ENCODE measurements at places on chromosomes 5 and 9.

DNA sequence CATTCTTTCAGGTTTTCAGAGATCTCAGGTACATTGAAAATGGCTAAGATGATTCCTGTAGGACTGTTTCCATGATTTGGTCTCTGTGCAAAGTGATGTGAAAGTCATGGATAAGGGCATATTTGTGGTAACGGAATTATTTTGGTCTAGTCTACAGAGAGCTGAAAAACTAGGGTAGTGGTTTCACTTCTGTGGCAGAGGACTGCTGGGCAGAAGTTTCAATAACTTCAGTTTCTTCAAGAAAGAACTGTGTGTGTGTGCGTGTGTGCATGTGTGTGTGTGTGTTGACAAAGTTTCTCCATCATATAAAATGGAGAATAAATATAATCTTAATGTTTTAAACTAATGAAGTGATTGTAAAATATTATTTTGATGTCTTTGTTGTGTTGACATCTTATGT is 4.3 kb downstream of the CNOT8 start:
- no peaks in the 10 kb centered on the region for H3K36me3 ChIP-seq
- peaks cover 56% of the 10 kb centered on the region for H3K4me1 ChIP-seq
- H3K4me3 ChIP-seq = no peak overlapping the region
- no peak for DNase-seq
- H3K27me3 ChIP-seq = no peaks in the 10 kb centered on the region

DNA sequence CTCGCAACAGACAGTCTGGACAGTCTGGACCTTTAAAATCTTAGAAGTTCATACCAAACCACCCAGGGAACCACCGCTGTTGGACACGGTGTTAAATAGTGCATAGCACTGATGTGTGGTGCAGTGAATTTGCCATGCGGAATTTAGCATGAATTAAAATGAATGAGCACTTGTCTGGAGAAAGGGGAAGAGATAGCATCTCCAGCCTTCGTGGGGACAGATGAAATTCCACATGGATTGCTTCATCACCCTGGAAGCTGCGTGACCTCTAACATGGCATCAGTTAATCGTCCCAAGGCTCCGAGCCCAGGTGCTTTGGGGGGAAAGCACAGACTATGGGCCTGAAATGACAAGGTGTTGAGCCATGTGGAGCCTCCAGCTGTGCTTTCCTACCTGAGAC is 91.4 kb downstream of the ADAMTS16 start:
- H3K27me3 ChIP-seq = no peaks in the 10 kb centered on the region
- H3K4me3 ChIP-seq = no peak overlapping the region
- H3K36me3 ChIP-seq = no peaks in the 10 kb centered on the region
- H3K27ac ChIP-seq = no peak overlapping the region
- no peaks in the 10 kb centered on the region for H3K4me1 ChIP-seq
- DNase-seq = no peak

DNA sequence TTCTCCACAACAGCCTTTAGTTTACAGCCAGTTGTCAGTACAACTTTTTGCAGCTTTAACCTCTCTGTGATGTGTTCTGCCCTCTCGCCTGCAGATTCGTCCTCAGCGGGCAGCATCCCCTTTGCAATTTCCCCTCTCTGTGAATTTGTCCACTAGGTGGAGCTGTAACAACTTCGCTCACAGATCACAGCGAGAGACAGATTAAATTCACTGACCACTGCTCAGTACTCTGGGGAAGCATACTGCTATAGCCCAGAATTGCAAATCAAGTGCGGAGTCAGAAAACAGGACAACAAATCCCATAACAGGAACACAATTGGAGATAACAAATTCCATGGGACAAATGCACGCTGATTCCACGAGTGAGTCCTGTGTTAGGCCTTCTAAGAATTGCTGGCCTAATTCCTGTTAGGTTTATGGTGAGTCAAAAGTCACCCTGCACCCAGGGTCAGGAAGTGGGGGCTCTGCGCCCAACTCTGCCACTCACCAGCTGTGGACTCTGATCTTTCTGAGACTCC is 2124.9 kb downstream of the MAT2B start:
- no peak overlapping the region for H3K27ac ChIP-seq
- DNase-seq = no peak

GRCh38 chr5:14003513-14003912 is 59.0 kb upstream of the DNAH5 start:
- H3K36me3 ChIP-seq = no peaks in the 10 kb centered on the region
- peaks cover 5% of the 10 kb centered on the region for H3K4me1 ChIP-seq
- H3K27ac ChIP-seq = no peak overlapping the region
- H3K27me3 ChIP-seq = no peaks in the 10 kb centered on the region
- no peak for DNase-seq
- no peak overlapping the region for H3K4me3 ChIP-seq

- no peak overlapping the region for H3K4me3 ChIP-seq
- peaks cover 20% of the 10 kb centered on the region for H3K27me3 ChIP-seq
- no peak for DNase-seq
- H3K36me3 ChIP-seq = no peaks in the 10 kb centered on the region
- no peaks in the 10 kb centered on the region for H3K4me1 ChIP-seq
Measured at GRCh38 chr5:170523142-170523551, 19.3 kb downstream of the KCNIP1 start.

DNA sequence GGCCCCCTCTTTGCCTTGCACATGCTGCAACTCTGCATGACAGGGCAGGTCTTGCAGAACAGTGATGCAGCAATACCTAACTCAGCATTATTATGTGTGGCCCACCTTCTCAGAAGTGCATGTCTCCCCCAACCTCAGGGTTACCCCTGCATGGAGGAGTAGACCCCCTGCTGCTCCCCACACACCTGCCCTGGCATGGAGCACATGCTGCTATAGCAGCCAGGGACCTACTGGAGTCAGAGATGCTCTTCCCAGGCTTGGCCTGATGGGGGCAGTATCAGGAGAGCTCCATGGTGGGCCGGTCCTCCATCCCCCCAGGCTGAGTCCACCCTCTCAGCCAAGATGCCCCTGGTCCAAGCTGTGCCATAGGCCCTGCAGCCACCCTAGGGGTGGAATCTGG is 13.2 kb upstream of the BOD1 start:
- no peak for DNase-seq
- H3K27me3 ChIP-seq = no peaks in the 10 kb centered on the region

DNA sequence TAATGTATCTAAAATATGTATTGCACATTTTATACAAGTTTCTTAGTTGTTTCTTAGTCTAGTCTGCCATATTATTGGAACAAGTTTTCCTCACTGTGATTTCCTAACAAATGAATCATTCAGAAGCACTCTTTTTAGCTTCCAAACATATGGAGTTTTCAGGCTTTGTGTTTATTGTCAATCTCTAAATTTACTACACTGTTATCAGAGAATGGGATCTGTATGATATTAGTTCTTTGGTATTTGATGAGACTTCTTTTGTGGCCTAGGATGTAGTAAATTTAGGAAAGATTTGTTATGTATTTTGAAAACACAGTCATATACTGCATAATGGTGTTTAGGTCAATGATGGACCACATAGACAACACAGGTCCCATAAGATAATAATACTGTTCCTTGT is 25.7 kb downstream of the SREK1IP1 start:
- H3K27ac ChIP-seq = no peak overlapping the region
- H3K4me3 ChIP-seq = no peak overlapping the region
- no peaks in the 10 kb centered on the region for H3K4me1 ChIP-seq
- DNase-seq = no peak
- H3K27me3 ChIP-seq = no peaks in the 10 kb centered on the region

DNA sequence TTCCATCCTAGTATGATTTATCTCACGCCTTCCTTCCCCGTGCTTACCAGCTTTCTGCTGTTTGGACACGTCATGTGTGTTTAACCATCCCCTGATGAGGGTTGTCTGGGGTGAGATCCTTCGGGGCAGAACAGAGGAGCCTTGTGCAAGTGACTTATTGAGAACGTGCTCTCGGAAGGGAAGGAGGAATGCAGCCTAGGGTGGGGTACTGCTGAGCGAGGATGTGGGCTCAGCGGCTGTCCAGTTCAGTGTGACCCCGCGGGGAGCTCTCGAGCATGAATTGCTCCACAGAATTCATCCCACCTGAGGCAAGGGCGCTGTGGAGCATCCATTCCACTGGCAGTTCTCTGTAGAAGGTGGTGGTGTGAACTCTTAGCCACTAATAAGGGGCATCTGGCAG is 4.0 kb downstream of the MYOZ3 start:
- no peak overlapping the region for H3K4me3 ChIP-seq
- H3K36me3 ChIP-seq = no peaks in the 10 kb centered on the region
- no peaks in the 10 kb centered on the region for H3K27me3 ChIP-seq
- DNase-seq = no peak
- H3K4me1 ChIP-seq = no peaks in the 10 kb centered on the region
- no peak overlapping the region for H3K27ac ChIP-seq

- DNase-seq = no peak
- H3K4me3 ChIP-seq = no peak overlapping the region
- H3K27me3 ChIP-seq = no peaks in the 10 kb centered on the region
- H3K36me3 ChIP-seq = peaks cover 19% of the 10 kb centered on the region
Measured at GRCh38 chr9:136527721-136528710, 17.8 kb downstream of the NOTCH1 start.

- no peaks in the 10 kb centered on the region for H3K27me3 ChIP-seq
- no peak for DNase-seq
- H3K27ac ChIP-seq = no peak overlapping the region
- H3K4me1 ChIP-seq = no peaks in the 10 kb centered on the region
- H3K4me3 ChIP-seq = no peak overlapping the region
Measured at GRCh38 chr5:73668486-73669111, 42.6 kb downstream of the ARHGEF28 start.

- H3K36me3 ChIP-seq = no peaks in the 10 kb centered on the region
- H3K4me3 ChIP-seq = no peak overlapping the region
- H3K27me3 ChIP-seq = no peaks in the 10 kb centered on the region
- no peak overlapping the region for H3K27ac ChIP-seq
Measured at GRCh38 chr9:107989544-107989943, 500.0 kb upstream of the KLF4 start.

DNA sequence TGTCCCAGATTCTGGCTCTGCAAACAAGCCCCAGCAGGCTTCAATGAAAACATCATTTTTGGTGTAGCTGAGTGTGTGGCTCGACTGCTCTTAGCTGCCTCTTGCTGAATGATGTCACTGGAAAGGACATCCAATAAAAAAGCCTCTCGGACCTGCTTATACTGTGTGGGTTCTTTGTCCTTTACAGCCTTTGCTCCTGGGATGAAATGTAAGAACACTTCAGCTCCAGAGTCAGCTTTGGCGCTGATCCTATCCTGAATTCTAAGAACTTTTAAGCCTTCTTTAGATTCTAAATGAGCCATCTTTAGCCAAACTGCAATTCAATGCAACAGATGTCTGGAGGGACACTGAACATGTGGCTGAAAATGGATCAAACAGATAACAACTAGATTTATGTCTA is 404.6 kb upstream of the C9orf72 start:
- no peak for DNase-seq
- no peaks in the 10 kb centered on the region for H3K4me1 ChIP-seq
- no peak overlapping the region for H3K27ac ChIP-seq
- no peak overlapping the region for H3K4me3 ChIP-seq

Measured in esophagus squamous epithelium (tissue), 5 donors.